ENCODE measurements at places on chromosomes 7 and 10.

DNA sequence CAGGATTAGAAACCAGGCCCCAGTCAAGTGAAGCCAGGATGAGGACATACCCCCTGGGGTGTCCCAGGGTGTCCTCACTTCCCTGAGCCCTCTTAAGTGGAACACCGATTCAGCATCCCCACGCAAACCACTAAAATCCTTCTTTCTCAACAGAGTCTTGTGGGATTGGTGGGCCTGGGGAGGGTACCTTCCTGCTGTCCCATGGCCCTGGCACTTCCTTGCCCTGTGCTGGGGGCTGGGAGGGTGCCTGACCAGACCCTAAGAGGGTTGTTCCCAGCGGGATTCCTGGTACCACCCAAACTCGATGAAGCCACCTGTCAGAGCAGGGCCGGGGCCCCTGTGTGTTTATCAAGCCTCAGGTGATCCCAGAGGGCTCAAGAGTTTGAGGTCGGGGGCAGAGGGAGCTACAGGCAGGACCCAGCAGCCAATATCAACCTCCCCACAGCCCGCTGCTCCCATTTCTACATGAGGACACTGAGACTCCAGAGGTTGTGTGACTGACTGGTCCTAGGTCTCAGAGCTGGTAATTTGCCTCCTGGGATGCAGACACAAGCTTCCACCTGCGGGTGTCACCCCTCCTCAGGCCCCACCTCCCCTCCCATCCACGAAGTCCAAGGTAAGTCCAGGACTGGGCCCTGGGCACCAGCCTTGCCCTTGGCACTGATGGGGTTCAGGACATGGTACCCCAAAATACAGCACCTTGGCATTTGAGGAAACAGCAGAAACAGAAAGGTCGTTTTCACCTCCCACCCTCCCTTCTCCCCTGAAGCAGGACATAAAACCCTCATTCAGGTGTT lies 31.4 kb downstream of the OAT start:
- DNase-seq, result no peak

DNA sequence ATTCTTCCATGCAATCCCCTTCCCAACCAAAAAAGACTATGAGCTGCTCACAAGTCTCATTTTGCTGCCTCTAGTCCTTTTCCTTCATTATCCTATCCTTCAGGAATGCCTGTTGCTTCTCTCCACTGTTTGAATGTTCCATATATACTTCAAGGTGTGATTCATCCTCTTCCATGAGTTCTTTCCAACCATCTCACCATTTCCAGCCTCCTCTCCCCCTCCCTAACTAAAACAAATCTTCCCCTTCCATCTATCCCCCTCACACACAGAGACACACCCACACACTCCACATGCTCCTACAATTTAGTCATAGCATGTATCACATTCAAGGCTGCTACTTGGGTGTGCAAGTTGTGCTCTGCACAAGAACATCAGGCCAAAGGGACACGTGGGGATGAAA lies 254.3 kb downstream of the DYNC1I1 start:
- no peak for DNase-seq

DNA sequence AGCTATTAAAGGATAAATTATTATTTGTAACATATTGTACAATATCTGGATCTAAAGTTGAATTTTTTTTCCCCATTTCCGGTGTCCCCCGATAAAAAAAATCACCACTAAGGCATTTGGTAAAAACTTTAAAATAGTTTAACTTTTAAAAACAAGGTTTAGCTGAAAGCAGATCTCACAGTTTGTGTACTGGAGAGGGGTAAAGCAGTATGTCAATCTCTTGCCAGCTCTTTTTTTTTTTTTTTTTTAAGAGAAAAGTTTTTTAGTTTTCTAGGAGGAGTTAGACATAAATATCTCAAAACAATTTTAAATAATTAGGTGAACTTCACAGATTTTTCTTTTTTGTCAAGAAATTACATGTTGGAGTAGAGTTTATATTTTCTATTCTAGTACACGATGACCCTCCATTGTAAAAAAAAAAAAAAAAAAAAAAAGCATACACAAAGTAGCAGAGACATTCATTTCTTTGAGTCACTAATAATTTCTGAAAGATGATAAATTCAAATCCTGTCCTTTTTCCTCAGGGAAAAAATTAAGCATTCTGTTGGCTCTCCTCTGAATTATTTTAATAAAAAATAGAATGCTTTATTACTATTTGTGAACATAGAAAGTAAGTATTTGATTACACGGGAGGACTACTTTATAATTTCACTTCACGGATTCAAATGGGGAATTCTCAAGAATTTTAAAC lies 1.9 kb upstream of the HBP1 start:
- no peak for DNase-seq

GRCh38 chr10:3455385-3456334 lies 283.1 kb upstream of the PITRM1 start:
- DNase-seq, result no peak

DNA sequence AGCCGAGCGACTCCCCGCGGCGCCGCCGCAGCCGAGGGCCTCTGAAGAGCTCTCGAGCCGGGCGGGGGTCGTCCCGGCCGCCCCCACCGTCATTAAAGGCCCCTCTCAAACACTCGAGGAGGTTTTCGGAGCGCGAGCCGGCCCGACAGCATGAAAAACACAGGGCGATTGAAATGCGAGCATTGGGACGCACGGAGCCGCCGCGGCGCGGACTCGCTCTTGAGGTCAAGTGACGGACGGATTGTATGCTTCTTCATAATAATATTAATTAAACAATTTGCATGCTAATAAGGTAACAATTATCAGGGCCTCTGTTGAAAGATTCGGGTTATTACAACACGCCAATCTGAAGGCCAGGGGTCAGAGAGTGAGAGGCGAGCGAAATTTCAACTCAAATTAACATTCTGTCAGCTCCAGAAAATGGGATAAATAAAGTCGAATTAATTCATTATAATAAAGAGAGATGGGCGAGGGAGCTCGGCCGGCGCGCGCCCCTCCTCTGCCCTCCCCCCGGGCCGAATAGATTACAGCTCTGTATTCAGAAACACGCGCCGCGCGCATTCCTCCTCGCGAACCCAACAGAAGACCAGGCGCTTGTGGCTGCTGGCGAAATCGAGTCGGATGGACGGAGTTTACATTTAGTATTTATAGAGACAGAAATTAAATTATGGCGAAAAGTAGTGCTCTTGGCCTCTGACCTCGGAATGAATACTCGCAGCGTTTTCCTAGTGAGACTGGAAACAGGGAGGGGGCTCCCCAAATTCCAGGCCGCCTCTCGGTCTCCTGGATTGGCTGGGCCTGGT lies 2.1 kb upstream of the UNCX start:
- no peak for DNase-seq

- DNase-seq, result no peak
Observed at GRCh38 chr10:16527452-16527851, 5.8 kb upstream of the C1QL3 start.

DNA sequence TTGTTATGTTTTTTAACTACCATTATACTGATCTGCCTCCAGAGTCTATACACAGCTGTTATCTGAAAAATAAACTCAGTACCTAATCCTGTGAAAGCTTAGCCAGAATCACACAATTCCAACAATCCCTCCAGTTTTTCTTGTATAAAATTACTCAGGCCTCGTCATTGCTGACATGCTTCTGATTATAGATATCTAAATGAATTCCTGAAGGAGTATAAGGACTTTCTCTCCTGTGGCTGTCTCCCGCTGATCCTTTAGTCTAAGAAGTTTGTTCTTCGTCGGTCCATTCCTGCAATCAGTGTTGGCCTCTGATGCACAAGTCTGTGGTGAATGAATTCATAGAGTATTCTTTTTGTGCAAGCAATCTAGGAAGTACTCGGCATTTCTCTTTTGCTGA lies 288.9 kb upstream of the SEMA3C start:
- no peak for DNase-seq

DNA sequence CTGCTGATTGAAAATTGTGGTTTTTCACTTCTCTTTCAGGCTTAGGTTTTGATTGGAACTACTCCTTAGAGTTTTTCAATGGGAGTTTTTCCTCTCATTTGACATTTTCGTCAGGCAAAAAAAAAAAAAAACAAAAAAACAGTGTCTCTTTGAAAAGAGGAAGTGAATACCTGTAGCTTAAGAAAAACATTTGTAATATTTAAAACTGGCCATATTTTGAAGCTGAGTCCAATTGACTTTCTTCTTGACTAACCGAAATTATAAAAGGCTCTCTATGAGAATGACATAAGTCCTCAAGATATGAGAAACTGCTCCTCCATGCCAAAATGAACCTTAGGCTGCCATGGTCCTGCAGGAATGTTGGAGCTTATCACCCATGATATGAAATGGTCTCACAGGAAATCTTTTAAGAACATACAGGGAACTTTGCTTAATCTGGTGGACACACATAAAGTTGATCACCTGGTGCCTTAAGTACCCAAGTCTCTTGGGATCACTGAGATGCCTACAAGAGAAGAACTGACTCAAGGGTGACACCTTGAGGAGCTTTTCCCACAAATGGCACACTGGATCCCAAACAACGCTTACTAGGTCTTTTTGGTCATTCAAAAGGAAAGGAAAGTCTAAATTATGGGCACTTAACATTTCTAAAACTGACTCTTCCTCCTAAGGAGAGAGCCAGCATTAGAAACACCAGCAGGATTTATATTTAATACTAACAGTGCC lies 263.4 kb downstream of the CDC14C start:
- DNase-seq, result no peak

DNA sequence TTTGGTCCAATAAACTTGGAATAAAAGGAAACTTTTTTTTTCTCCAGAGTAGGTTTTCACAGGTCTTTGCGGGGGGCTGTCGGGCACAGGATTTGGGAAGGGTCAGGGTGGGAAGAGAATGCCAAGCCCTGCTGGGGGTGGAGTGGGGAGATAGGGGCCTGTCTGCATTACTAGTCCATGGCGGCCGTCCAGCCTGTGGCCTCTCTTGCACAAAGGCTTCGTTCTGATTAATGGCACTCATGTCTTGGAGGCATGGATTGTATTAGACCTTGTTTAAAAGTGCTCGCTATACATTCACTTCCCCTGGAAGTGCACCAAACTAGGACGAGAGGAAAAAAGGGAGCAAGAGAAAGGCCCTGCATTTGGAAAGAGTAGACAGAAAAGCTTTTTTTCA lies 37.2 kb downstream of the LRMDA start:
- no peak for DNase-seq

GRCh38 chr10:1532636-1533035 lies 204.7 kb downstream of the ADARB2 start:
- DNase-seq, result no peak

DNA sequence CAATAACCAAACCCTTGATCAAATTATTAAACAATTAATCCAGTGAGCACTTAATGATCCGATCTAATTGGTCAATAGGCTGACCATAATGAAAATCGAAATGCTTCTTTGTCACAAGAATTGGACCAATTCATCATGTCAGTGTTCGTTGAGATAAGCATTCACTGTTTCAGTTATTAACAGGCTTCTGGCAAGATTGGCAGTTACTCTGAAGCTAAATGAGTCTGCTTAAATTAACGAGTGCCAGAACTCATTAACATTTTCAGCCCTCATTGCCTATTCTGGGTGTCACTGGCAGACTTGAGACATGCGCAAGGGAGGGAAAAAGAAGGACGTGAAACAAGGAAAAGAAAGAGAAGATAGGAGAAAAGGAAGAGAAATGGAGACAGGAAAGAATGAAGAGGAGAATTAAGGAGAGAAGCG lies 30.7 kb upstream of the SLC26A3 start:
- DNase-seq, result no peak

DNA sequence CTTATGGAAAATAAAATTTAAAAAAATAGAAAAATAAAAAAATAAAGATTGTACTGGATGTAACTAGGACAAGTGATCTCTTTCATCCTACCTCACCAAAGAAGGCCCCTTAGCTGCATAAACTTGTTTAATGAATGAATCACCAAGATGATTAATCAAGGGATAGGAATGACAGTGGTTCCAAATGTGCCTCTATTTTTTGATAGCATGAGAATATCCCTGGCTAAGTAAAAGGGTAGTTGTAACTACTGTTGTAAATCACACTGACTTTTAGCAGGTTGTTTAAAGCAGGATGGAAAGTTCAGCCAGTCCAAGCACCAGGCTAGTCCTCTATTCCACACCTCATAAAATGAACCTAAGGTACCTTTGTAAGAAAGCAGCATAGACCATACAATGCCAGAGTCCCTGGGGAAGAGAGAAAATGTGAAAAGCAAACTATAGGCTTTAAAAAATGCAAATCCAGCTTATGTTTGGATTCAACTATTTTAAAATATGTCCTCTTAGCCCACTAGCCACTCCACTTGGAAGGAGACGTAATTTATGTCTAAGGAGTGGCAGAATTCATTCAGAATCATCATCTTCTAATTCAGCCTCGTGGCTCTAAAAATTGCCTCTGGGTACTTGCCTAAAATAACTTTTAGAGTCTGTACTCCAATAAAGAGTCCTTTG lies 126.8 kb downstream of the SKIDA1 start:
- no peak for DNase-seq

DNA sequence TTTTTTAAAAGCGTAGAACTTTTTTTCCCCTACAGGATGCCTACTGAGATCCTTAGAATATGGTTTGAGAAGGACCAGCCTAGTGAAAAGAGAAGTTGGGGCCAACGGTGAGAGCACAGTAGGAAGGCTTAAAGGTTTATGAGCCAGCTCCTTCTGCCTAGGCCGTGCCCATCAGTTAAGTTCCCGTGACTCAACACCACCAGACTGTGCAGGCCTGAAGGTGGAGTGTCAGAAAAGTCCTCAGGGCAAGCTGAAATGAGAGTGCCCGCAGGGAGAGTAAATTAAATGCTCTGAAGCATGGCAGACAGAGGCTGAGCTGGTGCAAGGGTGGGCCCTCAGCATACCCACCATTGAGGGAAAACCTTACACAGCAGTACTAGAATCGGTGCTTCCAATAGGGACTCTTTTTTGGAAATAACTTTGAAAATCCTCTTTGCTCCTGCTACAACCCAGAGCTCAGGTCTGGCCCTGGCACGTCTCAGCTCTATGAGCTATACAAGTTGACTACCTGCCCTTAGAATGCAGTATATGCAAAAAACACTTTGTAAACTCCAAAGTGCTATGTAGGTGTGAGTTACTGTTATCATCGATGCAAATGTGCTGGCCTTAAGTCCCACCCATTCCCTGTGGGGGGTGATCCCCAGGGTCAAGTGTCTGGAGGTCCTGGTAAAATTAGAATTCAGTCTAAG lies 15.2 kb upstream of the C10orf67 start:
- DNase-seq, result no peak

DNA sequence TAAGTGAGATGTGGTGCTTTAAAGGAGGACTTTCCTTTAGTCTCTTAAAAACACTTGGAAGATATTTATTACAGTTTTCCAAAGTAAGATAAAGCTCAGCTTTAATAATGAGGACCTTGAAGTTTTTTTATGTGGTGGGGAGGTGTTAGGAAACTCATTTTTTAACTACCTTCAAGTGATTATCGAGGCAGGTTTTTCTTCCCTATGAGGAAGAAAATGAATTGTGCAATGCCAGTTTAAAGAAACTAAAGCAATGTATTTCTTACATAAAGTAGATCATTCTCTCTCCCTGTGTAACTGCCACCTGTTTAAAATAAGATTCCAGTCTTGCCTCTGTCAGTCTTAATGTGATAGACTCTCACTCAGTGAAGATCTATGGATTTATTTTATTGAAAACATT lies 27.9 kb downstream of the ZEB1 start:
- DNase-seq, result no peak

DNA sequence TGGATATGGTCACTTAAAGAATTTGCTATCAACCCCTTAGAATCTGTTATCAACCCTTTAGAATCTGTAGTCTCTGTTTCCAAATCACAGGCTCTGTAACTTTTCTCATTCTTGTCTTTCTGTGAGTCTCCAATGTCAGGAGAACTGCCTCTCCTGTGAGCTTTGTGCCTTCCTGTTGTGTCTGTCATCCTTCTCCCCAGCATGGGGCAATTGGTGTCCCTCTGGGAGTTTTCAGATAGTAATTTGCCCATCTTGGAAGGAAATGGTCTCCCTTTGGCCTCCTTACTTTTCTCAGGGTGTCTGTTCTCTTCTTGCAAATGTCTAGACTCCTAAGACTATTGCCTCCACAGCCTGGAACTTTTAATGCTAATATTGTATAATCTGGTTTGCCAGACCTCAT lies 521.9 kb downstream of the NRG3 start:
- DNase-seq, result no peak

All from stimulated activated CD8-positive, alpha-beta memory T cell treated with anti-CD3 and anti-CD28 coated beads, Interleukin-4, amount 100 ng/mL, for 4 hours (primary cell).